ENCODE measurements at places on chromosomes 6 and 20. TPM values are rescaled to one million over a fixed set of nuclear protein-coding genes. Genes with fewer than 3 reads are reported as not detected.

OR5V1 gene
- total RNA-seq: not detected

SPEF1 gene
- total RNA-seq: not detected

BPI gene
- total RNA-seq: not detected

PTCHD4 gene
- not detected for total RNA-seq

COL11A2 gene
- total RNA-seq: 0.61 TPM

DNA sequence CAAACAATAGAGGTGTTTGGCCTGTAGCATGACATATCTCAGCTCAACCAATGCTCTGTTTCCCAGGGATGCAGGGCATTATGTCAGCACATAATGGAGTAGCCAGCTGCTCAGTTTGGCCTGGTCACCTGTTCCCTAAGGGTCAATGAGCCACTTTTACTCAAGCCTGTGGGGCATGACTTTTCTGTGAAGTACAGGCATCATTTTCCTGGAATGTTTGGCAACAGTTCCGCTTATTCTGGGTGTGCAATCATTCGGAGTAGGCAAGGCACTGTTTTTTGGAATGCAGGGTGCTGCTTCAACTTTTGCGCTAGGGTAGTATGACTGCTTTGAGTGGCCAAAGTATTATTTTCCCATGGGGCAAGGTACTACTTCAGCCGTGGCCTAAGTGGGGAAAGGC lies 665.4 kb downstream of the EPHA7 start:
- H3K4me1 ChIP-seq: no peaks in the 10 kb centered on the region
- H3K27ac ChIP-seq: no peak overlapping the region
- no peak for DNase-seq
- H3K36me3 ChIP-seq: no peaks in the 10 kb centered on the region

DNA sequence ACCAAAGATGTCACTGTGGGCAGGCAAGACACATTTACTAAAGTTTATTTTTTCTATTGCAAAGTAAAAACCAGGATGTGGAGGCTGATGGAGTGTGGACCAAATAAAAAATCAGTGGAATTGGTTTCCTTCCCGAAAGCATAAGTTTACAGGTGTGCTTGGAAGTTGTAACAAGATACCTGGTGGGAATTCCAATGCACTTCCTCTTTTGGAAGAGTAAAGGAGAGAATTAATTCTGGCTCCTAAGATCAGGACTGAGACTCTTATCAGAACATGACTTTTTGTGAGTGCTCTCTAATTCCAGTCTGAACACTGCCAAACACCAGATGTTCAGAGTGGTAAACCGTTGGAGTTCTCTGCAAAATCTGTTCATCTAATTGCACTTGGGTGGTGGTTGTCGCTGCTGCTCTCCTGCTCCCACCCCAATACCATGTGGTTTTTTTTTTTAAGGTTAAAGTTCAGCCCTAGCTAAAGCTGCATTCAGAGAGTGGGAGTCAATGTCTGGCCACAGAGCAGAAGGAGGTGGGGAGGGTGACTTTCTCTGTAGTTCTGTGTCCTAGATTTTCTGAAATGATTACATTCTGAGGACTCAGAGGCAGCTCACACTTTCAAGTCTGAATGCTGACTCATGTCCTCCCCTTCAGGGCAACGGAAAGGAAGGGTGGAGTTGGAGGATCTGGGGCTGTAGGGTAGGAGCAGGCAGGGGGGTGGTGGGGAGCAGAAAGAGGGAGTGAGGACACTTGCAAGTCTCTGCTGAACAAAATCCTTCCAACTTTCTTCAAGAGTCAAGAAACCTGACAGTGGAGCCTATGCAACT lies 275.8 kb upstream of the PRDM1 start:
- peak overlapping the region; percentile 58 for H3K4me3 ChIP-seq
- H3K27me3 ChIP-seq: no peaks in the 10 kb centered on the region
- H3K36me3 ChIP-seq: peaks cover 17% of the 10 kb centered on the region
- DNase-seq: peak; percentile 73
- H3K27ac ChIP-seq: peak overlapping the region; percentile 92

DNA sequence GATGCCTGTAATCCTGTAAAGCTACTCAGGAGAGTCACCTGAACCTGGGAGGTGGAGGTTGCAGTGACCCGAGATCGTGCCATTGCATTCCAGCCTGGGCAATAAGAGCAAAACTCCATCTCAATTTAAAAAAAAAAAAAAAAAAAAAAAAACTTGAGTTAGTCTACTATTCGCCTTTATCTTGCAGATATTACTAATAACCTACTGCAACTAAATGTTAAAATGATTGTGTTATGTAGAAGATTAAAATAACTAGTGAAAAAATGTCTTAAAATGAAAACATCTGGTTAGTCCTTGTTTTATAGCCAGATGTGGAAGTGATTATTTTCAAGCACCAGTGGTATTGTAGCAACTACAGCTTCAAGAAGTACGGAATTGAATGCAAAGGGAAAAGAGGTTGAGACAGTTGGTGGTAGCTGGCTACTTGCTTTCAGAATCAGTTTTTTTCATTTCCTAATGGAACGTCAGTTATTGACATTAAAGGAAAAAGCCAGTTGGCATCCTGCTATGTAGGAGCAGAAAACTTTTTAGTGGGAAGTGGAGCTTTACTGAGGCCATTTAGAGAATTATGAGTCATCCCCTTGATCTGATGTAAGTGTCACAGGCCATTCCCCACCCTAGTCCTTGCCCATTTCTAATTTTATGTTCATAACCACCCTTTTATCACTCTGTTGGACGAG lies 43.8 kb upstream of the DYNLRB1 start:
- H3K36me3 ChIP-seq: peaks cover 21% of the 10 kb centered on the region
- peaks cover 7% of the 10 kb centered on the region for H3K4me1 ChIP-seq
- H3K4me3 ChIP-seq: no peak overlapping the region
- no peaks in the 10 kb centered on the region for H3K27me3 ChIP-seq
- no peak for DNase-seq

DNA sequence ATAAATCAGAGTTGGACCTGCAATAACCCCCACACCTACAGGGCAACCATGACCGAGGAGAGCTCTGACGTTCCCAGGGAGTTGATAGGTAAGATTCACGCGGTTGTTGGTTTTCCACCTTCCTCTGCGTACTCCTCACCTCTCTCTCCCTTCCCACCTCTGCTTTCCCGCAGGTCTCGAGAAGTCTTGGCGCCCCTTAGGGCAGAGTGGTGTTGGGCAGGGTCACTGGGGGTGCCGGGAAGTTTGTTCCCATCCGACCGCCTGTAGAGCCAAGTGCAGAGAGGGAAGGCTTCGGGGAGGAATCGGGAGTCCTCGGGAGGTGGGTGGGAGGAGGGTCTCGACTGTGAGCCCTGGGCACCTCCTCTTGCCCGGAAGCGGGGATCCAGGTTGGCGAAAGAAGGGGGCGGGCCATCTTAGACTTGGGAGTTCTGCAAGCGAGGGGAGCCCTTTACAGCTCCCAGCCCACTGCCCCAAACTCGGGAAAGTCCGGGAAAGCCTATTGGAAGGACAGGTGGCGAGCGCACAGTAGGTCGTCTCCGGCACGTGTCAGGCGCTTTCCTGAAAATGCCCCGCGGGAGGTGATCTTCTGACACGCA lies 672 bp downstream of the CARMIL1 start:
- peak overlapping the region; percentile 79 for H3K4me3 ChIP-seq
- peaks cover 12% of the 10 kb centered on the region for H3K27me3 ChIP-seq
- no peaks in the 10 kb centered on the region for H3K36me3 ChIP-seq
- H3K4me1 ChIP-seq: peaks cover 30% of the 10 kb centered on the region

- peaks cover 5% of the 10 kb centered on the region for H3K36me3 ChIP-seq
- H3K4me1 ChIP-seq: no peaks in the 10 kb centered on the region
- H3K4me3 ChIP-seq: peak overlapping the region; percentile 2
- no peaks in the 10 kb centered on the region for H3K27me3 ChIP-seq
These were observed 214.0 kb downstream of the CLIC5 start for GRCh38 chr6:45801471-45802289.

Measured in activated T-helper 1 cell treated with anti-CD3 and anti-CD28 coated beads, Interleukin-12 subunit alpha, Interleukin-12 subunit beta, Interleukin-2, Interleukin-4 antibody, amounts not matched to agents 30 ng/mL and 10 ng/mL and 1 ng/mL, durations not matched to agents 14 hours and 24 hours and 36 hours (primary cell).